ENCODE measurements at places on chromosomes 2 and 18. TPM values are rescaled to one million over a fixed set of nuclear protein-coding genes. Genes with fewer than 3 reads are reported as not detected.

Gene INHBB
- 52.0 TPM for total RNA-seq

Gene ADNP2
- total RNA-seq = 10.5 TPM

Gene GATA6
- total RNA-seq = 6.7 TPM

Gene C2orf92
- 9.2 TPM for total RNA-seq

Gene IL37
- total RNA-seq = not detected

Gene TUBA3E
- total RNA-seq = not detected

Gene CCDC121
- 3.7 TPM for total RNA-seq

Gene NEURL3
- 29.6 TPM for total RNA-seq

Measured in Caki2 (cell line).